Activated B cell treated with CpG ODN at 0.5 μM for 24 hours (primary cell): ENCODE measurements at places on chromosomes 5 and 9.

GRCh38 chr5:66306844-66307315 lies 162.8 kb downstream of the SREK1 start:
- no peak for DNase-seq

- DNase-seq = no peak
Measured at GRCh38 chr5:76485511-76485910, 82.4 kb downstream of the IQGAP2 start.

GRCh38 chr9:91898451-91899218 lies 51.4 kb downstream of the ROR2 start:
- no peak for DNase-seq

GRCh38 chr9:108205276-108205675 lies 650.5 kb downstream of the ACTL7B start:
- no peak for DNase-seq
